Articular chondrocyte of knee joint (primary cell): ENCODE measurements at places on chromosomes 3 and 15. TPM values are rescaled to one million over a fixed set of nuclear protein-coding genes. Genes with fewer than 3 reads are reported as not detected.

The EFHB gene
- 0.54 and 4.2 TPM in 2 replicates for total RNA-seq

The TGM5 gene
- total RNA-seq: 0.22 and 0.78 TPM in 2 replicates

The ZNF660 gene
- total RNA-seq: 3.2 and 6.1 TPM in 2 replicates

The IQCF5 gene
- total RNA-seq: not detected in 2 replicates
